ENCODE measurements at places on chromosomes 2 and 18. TPM values are rescaled to one million over a fixed set of nuclear protein-coding genes. Genes with fewer than 3 reads are reported as not detected.
A peak's percentile ranks its signal among the peaks of the same experiment; 100 is the strongest.

- no peaks in the 10 kb centered on the region for H3K4me1 ChIP-seq
- H3K27ac ChIP-seq = no peak overlapping the region
- H3K36me3 ChIP-seq = no peaks in the 10 kb centered on the region
- no peak for DNase-seq
- no peak overlapping the region for H3K4me3 ChIP-seq
Measured at GRCh38 chr2:239895669-239896068, 129.5 kb downstream of the NDUFA10 start.

DNA sequence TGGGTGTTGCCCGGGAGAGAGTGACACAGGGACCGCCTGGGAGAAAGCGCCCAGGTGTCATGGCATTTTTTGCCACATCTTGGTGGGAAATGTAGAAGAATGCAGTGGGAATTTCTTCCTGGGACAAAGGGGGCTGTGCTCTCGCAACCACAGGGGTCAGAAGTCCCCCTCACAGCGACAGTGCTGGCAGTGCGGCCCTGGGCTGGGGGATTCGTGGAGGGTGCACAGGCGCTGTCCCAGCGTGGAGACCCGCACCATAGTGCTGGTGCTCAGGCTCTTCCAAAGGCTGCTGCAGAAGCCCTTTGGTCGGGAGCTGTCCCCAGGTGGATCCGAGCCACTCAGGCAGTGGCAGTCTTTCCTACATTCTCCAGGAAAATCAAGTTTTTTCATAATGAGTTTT lies 128.8 kb upstream of the SOX11 start:
- DNase-seq = no peak
- H3K4me1 ChIP-seq = no peaks in the 10 kb centered on the region
- H3K4me3 ChIP-seq = no peak overlapping the region
- no peaks in the 10 kb centered on the region for H3K36me3 ChIP-seq
- H3K27ac ChIP-seq = no peak overlapping the region

GRCh38 chr2:111050701-111051376 lies 69.9 kb upstream of the BCL2L11 start:
- peak; percentile 18 for DNase-seq
- no peaks in the 10 kb centered on the region for H3K4me1 ChIP-seq
- no peak overlapping the region for H3K4me3 ChIP-seq

Gene CTIF
- total RNA-seq = 13.0 TPM

DNA sequence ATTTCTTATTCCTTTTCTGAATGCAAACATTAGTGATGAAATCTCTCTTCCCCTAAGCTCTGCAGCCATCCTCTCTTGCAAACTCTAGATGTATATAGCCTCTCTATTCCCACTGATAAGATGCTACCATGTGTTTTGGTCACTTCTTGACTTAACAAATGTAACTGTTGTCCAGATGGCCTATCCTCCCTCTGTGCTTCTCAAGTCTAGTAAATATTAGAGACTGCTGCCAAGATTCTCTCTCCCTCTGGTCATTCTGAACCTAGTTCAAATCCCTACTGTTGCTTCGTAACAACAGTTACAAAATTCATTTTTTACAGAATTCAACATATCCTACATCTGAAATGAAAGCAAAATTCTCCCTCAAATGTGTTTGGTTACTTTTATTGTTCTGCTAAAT lies 156.6 kb downstream of the TXNL1 start:
- H3K27ac ChIP-seq = no peak overlapping the region
- DNase-seq = no peak
- no peak overlapping the region for H3K4me3 ChIP-seq
- no peaks in the 10 kb centered on the region for H3K27me3 ChIP-seq

- no peaks in the 10 kb centered on the region for H3K27me3 ChIP-seq
- H3K4me3 ChIP-seq = no peak overlapping the region
- no peak for DNase-seq
- H3K4me1 ChIP-seq = no peaks in the 10 kb centered on the region
- no peak overlapping the region for H3K27ac ChIP-seq
- H3K36me3 ChIP-seq = no peaks in the 10 kb centered on the region
Measured at GRCh38 chr2:78817430-78817829, 208.1 kb upstream of the REG3G start.

DNA sequence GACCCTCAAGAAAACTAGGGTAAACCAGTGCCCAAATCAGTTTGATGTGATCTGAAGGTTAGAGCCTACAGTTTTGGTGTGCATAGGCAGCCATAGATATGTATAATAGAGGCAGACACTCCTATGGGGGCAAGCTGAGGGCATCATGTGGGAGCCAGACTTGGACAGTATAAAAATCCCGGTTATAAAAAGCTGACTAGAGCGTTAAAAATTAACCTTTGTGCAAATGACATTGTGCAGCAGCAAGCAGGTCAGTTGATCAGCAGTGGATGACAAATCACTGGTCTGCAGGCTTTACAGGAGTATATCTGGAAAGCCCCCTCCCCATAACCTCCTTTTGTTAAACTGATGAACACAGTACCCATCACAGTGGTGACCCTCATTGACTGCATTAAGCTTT lies 107.8 kb downstream of the CTNNA2 start:
- no peak overlapping the region for H3K4me3 ChIP-seq
- no peaks in the 10 kb centered on the region for H3K27me3 ChIP-seq
- H3K27ac ChIP-seq = no peak overlapping the region
- H3K36me3 ChIP-seq = no peaks in the 10 kb centered on the region

Gene APCDD1
- 10.7 TPM for total RNA-seq

Gene DSC3
- total RNA-seq = 0.37 TPM

DNA sequence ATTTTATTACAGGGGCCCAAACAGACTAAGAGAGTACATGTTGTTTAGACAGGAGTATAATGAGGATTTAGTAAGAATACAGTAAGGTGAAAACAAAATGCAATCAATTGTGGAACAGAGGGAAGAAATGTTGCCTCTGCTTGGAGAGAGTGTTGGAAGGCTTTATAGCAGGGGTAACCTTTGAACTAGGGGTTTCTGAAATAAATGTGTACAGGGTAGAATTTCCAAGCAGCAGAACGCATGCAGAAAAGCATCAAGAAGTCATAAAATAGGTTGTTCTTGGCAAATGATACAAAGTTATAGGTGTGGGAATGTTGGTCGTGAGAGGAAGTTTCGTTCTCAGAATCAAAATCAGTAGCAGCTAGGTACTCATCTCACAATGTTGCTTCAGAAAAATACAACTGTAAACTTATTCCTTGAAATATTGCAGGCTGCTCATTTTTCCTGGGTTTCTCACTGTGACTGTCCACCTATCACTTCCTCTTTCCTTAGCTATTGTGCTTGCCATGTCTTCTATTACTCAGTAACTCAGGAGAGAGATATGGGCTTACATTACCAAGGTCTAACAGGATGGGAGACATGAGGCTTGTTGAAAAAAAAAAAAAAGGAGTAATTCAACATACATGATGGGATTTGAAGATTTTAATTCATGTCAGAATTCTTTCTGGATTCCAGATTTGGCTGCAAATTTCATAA lies 17.1 kb upstream of the HNMT start:
- H3K4me1 ChIP-seq = peaks cover 6% of the 10 kb centered on the region
- no peaks in the 10 kb centered on the region for H3K27me3 ChIP-seq
- peak overlapping the region; percentile 68 for H3K27ac ChIP-seq
- H3K36me3 ChIP-seq = no peaks in the 10 kb centered on the region

GRCh38 chr18:76522122-76522503 lies 27.1 kb upstream of the ZNF516 start:
- no peaks in the 10 kb centered on the region for H3K36me3 ChIP-seq
- no peaks in the 10 kb centered on the region for H3K27me3 ChIP-seq
- no peak for DNase-seq
- no peak overlapping the region for H3K4me3 ChIP-seq

- H3K4me1 ChIP-seq = no peaks in the 10 kb centered on the region
- no peak overlapping the region for H3K4me3 ChIP-seq
- no peak for DNase-seq
- no peaks in the 10 kb centered on the region for H3K36me3 ChIP-seq
Measured at GRCh38 chr2:223801736-223802135, 35.6 kb downstream of the AP1S3 start.

Gene MAB21L4
- total RNA-seq = 6.1 TPM

DNA sequence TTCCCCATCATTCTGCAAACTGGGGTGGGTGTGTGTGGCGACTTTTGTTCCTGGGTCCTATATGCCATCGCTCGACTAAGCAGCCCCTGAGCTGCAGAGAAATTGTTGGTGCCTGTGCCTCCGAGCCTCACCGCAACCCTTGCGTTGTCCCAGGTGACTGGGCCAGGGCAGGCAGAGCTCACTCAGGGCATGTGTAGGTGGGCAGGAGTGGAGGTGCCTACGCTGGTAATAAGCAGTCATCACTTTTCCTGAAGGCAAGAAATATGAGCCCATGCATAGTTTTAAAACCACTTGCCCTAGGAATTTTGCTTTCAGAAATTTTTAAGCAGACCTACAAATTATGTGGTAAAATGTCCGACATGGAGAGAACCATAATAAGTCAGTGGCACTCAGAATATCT lies 197.8 kb downstream of the SMAD7 start:
- H3K4me3 ChIP-seq = no peak overlapping the region
- no peaks in the 10 kb centered on the region for H3K4me1 ChIP-seq
- no peak for DNase-seq
- H3K36me3 ChIP-seq = no peaks in the 10 kb centered on the region

Gene NT5C1B
- total RNA-seq = not detected

Gene TSGA10
- total RNA-seq = 6.6 TPM

DNA sequence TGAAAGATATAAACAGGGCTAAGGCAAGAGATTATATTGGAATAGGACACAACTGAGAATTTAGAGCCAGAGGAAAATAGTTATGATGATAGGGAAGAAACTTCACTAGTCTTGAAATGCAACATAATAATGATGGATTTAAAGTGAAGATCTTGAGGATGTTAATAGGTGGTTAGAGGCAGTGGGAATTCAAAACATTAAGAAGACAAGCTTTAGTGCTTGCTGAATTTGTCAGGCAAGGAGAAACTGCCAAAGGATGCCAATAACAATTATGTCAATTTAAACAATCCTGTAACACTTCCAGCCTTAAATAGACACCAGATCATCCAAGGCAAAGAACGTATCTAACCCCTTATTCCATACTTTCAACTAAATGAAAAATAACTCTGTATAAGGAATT lies 330.1 kb downstream of the ERBB4 start:
- no peaks in the 10 kb centered on the region for H3K27me3 ChIP-seq
- no peaks in the 10 kb centered on the region for H3K4me1 ChIP-seq
- no peak overlapping the region for H3K4me3 ChIP-seq
- no peak for DNase-seq

GRCh38 chr2:241946306-241947003 lies 76.9 kb downstream of the RTP5 start:
- no peak overlapping the region for H3K4me3 ChIP-seq
- DNase-seq = no peak
- H3K27me3 ChIP-seq = no peaks in the 10 kb centered on the region
- H3K36me3 ChIP-seq = no peaks in the 10 kb centered on the region
- peaks cover 3% of the 10 kb centered on the region for H3K4me1 ChIP-seq

- no peaks in the 10 kb centered on the region for H3K27me3 ChIP-seq
- DNase-seq = no peak
- H3K36me3 ChIP-seq = no peaks in the 10 kb centered on the region
- no peak overlapping the region for H3K27ac ChIP-seq
- H3K4me1 ChIP-seq = no peaks in the 10 kb centered on the region
Measured at GRCh38 chr18:13530033-13530878, 196.1 kb downstream of the FAM210A start.
